ENCODE measurements at places on chromosomes 7 and 10.
A peak's percentile ranks its signal among the peaks of the same experiment; 100 is the strongest.

DNA sequence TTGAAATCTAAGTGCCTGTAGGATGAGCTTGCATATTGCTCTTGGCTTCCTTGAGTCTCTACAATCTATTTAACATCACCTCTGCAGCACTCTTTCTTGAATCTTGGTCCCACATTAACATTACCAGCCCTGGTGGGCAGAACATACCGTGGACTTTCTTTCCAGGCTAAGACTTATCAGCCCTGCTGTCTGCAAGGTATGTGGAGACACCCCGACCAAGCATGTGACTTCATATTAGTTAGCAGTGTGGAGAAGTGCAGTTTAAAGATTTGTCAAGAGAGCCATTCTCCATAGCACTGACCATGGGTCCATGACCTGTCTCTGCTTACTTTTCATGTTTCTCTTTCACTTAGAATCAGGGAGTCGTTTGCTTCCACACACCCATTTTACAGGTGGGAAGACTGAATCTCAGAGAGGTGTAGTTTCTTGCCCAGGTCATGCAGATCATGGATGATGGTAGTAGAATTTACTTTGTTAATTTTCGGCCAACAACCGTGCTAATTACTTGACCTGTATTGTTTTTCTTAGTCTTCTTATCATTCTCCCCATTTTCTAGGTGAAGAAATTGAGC lies 6.0 kb downstream of the CCNY start:
- DNase-seq = no peak

DNA sequence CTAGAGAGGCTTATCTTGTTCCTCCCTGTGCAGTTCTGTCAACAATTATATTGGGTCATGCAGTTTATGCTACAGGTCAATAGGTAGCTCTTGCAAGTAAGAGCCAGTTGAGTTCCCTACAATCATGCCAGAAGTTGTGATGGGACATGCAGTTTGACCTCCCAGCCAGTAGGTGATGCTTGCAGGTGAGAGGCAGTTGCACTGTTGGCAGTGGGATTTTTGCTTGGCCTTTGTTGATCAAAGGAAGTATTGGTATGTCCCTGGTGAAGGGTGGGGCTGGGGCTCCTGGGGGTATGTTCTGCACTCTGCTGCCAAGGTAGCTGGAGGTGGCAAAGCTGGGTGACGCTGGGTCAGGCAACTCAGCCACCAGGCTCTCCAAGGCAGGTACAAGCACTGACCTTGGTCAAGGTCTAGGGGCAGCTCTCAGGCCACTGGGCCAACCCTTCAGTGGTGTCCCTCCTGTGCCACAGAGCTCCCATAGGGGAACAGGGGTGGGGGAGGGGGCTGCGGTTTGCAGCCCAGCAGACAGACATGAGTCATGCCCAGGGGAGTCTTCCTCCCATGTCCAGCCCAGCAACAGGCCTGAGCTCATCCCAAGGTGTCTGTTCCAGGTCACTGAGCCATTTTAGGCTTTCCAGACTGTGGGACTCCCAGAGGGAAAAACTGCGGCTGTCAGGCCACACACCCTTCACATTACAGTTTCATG lies 43.3 kb downstream of the MEOX2 start:
- no peak for DNase-seq

GRCh38 chr7:433558-433957 lies 86.1 kb downstream of the PDGFA start:
- DNase-seq = no peak

DNA sequence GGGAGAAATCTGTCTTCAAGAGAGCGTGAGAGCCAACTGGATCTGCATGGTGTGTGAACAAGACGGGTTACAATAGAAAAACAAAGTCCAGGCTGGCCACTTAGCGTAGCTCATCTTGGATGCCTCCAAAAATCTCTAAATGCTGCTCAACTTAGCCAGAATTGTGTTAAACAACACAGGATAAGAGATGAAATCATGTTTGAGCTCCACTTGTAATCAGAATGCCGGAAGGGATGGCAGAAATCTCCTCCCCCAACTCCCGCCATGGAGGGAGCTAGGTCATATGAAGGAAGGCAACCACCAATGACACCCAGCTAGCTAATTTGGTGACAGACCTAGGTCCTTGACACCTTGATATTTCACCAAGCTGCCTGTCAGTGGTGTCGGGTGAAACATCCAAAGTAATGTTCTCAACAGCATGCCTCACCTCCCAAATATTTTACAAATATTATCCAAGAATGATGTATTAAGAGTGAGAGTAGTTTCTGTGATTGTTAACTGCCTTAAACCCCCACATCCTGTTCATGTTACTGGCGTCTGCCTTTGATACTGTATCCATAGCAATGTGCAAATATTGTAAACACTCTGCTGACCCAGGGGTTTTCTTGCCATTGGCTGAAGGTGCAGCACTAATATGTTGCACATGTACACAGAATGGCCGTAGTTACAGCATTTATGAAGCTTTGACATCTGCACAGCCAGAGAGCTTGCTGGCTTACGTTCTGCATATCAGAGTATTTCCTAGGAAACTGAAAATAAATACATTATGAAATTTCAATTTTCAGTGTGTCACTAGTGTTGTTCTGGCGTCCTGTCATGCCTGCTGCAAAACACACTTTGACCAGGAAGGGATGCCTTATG lies 25.8 kb downstream of the TMEM254 start:
- peak; percentile 28 for DNase-seq

DNA sequence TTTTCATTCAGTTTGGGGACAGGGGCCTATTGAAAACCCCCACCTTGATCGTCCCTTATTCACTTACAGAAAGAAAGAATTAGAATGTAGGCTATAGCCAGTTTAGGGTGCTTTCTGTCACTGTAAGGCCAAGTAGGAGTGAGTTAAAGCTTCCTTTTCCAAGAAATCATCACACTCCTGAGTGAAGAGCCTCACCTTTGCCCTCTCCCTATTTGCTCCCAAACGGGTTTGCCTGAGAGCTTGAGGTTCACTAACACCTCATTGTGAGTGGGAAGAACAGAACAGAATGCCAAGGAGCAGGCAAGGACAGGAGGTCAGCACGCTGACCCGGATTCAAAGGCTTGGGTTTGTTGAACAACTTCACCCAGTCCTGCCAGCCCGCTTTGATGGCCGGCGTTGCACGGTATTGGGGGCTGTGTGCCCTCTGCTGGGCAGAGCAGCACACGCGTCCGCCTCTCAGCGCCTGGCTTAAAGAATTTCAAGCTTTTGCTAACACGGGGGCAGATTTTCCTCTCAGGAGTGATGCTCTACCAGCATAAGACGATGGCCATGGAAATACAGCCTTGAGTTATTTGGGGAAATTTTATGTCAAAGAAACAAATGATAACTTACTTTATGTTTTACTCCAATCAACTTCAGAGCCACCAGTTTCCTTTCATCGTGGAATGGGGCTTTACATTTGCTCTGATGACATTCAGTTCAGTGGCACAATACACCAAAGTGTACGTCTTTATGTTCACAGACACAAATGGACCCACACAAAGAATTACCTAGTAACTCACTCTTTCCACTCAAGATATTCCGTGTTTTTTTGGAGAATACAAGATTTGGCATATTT lies 470.0 kb downstream of the SUGCT start:
- DNase-seq = no peak

DNA sequence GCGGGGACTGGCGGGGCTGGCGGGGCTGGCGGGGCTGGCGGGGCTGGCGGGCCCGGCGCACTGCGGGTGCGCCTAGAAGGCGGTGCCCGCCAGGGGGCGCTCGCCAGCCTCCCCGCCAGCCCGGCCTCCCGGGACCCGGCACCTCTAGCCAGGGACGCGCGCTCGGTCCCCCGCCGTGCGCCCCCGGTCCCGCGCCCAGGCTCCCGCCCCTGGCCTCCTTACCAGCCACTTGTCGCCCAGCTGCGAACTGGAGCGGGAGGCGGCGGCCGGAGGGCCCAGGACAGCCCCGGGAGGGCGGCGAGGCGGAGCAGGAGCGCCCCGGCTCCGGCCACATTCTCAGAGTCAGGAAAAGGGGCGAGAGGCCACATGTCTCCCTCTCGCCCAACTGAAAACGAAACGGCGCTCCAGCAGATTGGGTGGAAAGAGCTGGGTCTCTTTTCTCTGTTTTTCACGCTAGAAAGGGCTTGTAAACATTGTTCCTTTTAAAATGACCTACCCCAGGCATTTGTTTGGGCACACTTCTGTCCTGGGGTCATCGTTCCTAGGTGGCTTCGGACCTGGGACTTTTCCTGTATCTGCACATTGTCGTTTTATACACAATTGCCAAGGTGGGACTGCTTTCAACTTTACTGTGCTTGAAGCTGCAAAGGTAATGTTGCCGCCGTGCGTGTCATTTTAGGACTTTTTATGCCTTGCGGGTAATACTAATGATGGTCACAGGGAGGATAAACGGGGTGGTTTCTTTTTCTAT lies 378 bp upstream of the PRKCQ start:
- peak; percentile 87 for DNase-seq

DNA sequence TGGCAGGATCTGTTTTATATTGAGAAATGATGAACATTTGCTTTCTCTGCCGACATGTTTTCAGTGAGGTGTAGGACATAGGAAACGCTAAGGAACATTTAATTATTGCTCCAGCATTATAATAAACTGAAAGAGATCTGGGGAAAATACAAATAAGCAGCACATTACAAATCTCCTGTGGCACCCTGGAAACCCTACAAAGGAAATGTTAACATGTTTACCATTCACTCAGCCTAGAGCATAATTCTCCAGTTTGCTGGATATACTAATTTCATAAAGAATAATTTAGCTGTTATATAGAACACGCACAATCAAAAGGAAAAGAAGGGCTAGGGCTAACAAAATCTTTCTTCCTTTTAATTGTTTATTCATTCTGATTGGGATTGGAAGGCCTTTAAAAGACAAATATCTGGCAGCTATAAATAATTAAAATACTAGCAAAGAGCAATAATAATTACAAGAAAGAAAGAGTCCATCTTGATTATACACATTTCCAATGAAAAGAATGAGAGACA lies 299.4 kb downstream of the CRPPA start:
- DNase-seq = no peak

DNA sequence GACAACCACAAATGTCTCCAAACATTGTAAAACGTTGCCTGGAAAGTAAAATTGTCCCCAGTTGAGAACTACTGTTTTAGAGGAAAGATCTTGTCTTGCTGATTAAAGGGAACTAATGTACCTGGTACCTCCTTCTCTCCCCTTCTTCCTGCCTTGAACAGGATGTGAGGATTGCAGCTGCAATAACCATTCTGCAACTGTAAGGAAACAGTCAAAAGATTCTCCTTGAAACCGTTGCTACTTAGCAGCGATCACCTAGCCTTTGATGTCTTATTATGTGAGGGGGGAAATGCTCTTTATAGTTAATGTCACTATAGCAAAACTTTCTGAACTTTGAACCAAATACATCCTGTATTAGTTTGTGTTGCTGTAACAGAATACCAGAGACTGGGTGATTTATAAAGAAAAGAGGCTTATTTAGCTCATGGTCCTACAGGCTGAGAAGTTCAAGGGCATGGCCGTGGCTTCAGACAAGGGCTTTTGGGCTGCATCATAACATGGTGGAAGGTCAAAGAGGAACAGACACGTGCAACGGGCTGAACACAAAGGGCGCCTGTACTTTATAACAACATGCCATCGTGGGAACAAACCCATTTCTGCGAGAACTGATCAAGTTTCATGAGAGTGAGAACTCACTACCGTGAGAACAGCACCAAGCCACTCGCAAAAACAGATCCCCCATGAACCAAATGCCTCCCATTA lies 54.2 kb upstream of the PARD3 start:
- DNase-seq = no peak

GRCh38 chr10:84193846-84194423 lies 402 bp upstream of the CDHR1 start:
- no peak for DNase-seq

DNA sequence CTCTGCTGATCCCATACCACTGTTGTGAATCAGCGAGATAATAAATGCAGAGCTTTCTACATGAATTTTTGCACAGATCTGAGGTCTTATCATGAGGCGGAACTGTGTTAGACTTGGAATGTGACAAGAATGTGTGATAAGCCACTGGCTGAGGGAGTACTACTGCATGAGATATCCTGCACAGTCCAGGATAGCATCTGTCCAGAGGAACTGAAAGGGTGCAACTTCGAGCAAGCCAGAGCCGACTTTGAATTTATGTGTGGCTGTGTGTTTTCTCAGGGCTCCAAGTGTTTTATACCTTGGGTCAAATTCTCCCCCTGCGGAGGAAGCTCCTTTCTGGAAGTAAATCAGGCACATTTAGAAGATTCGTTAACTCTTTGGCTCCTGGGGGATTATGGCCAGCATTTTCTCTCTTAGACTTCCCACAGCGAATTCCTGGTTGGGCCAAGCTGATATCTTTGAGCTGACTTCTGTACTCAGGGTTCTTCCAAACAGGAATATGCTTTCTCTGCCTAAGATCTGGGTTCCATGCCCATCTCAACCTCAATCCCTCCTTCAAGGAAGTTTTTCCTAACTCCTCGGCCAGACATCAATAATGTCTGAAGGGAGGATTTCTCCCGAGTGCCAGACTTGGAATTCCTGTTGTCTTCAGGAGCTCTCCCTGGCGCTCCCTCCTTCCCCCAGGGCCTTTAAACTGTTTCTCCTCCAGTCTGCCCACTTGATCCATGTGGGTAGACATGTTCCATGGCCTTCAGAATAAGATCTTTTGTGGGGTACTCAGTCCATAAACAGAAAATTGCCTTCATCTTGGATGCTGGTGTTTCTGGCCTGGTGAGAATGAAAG lies 2.5 kb upstream of the MEST start:
- no peak for DNase-seq

DNA sequence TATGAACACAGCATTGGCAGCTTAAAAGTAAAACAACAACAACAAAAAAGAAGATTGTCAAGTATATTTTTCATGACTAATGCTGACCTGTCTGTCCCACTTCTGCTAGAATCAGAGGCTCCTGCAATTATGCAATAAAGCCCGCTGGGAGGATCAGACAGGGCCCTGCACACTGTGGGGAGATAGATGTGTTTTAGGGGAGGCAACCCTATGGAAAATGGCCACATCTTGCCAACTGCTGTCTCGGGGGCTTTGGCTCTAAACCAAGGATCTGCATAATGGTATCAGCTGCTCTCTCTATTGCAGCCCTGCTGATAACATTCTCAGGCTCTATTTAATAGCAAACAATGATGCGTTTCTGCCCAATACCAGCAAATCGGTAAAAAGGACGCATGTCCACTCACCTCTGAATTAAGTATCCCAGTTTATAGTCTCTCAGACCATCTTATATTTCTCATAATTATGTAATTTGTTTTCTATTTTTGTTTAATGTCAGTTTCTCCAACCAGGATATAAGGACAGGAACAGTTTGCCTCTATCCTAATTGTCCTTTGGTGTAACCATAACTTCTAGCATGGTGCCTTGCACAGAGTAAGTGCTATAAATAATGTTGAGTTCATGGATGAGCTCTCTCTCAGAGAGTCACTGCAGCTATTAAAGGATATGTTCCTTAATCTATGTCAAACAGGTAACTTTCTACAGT lies 15.3 kb upstream of the PRKAR2B start:
- DNase-seq = no peak

Measured in CD4-positive, alpha-beta T cell treated with Interleukin-15 for 4 hours (primary cell).